ENCODE measurements at places on chromosomes 4 and X.

DNA sequence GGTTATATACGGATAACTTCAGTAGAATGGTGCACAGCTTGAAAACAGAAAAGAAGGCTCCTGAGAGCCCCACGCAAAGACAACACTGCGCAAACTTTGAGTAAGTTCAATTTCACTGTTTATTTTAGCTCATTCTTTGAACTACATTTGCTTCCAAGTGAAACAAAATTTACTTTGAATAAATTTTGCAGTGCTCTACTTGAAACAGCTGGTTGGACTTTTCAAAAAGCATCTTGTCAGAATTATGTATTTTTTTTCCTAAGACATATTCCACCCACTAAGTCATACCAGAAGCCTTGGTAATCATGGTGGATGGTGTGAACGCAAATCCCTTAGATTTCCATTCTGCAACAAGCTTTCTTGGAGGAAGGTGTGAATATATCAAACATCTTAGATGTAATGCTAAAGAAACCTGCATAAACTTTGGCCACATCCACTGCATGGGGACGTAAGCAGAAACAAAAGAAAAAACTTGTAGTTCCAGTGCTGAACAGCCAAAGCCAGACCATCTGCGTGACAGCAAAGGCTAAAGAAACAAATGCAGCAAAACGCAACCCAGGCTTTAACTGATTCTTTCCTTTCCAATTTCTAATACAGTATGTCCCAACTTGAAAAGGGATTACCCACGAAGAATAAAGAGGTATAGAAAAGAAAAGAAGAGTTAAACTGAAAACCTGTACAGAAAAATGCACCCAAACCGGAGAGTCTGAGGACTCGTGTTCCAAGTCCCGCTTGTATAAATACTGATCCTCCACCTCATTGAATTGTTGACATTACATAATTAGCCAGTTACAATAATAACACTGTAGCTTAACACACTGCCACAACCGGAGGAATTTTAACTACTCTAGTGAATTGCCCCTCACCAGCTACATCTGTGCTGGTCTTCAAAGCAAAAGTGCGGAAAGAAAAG is 90.9 kb downstream of the SH3RF1 start:
- DNase-seq, result no peak

- no peak for DNase-seq
Observed at GRCh38 chrX:769796-770195, 139.2 kb downstream of the SHOX start.

DNA sequence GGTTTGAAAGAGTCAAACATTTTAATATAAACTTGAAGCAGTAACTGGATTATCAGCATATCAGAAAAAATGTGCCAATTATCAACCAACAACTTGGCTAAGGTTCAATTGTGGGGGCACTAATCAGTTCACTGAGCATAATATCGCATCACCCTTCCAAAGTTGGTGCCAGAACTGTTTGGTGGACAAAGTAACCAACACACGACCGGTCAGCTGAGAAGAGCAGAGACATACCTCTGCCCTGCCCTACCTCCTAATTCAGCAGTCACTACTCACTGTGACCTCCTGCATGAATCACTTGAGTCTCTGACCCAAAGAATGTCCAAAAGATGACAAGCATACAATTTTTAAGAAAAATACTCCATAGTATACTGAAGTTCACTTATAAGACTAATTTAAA is 53.2 kb downstream of the TSPAN5 start:
- no peak for DNase-seq

GRCh38 chrX:39815631-39816030 is 282.1 kb downstream of the BCOR start:
- no peak for DNase-seq

DNA sequence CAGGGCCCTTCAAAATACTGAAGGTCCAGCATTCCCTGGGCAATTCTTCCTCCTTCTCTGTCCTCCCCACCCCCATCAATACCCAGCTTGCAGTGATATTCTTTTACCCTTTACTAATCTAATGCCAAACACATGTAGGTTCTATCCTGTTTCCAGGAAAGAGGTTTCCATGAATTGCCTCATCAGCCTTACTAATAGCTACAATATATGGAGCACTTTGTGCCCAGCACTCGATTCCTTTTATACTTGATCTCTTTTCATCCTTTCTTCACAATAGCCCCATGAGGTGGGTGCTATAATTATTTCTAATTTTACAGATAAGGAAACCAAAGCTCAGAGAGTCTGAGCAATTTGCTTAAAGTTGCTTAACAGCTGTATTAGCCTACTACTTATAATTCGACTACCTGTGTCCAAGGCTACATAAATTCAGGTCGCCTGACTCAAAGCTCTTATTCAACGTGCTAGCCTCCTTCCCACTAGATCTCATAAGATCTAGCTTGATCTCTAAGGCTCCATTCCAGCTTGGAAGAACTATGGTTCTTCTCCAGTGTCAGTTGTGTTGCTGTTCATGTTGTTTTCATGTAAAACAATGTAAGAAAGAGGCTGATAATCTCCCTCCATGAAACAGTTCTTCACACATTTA is 229.6 kb upstream of the PGRMC2 start:
- no peak for DNase-seq

GRCh38 chrX:140507982-140508305 is 3.1 kb upstream of the SOX3 start:
- no peak for DNase-seq

DNA sequence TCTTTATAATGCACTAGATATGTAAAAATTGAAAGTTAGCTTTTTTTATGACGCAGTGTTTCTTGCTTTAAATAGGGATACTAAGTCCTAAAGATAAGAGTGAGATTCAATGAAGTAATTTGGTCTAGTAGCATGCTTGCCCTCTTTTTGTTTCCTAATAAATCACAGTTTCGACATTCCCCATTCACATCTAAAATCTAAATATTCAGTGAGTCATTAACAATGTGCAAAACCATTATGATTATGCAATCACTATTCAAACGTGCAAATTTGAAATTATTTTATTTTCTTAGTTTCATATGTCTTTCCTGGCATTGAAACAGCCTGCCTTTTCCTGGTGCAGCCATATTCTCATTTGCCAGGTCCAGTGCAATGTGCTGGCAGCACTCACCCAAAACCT is 1350.5 kb upstream of the PABPC4L start:
- no peak for DNase-seq

Data from mucosa of descending colon (tissue), 3 donors.